ENCODE measurements at places on chromosomes 13 and 19.
A peak's percentile ranks its signal among the peaks of the same experiment; 100 is the strongest.

DNA sequence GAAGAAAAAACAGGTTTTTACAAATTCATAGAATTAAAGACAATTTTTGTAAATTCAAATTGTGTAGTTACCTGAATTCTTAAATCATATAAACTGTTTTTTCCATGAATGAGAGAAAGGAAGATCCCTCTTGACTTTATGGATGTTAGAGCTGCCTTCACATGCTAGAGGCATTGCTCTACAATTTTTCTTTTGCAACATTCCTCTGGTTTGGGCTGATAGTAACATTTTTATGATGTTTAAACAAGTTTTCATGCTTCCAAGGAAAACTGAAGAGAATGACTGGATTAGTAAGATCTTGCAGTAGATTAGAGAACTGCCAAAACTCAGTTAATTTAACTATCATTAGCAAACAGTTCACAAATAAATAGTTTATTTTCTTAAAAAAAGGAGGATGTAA, 250.6 kb downstream of the GPC6 start:
- no peak for DNase-seq

DNA sequence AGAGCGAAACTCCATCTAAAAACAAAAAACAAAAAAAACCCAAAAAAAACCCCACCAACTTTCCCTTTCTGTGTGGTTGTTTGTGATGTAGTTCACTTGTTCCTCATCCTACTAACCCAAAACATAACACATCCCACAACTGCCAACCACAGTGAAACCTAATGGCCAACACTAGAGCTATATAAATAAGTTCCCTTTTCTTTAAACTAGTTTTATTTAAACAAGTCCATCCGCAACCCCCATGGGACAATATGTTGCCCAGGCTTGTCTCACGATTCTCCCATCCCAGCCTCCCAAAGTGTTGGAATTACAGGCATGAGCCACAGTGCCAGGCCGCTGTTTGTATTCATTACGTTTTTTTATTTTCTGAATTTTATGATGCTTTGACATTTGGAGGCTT, 71.2 kb upstream of the ADGRE5 start:
- no peak for DNase-seq

GRCh38 chr13:49840266-49840665, 47.8 kb upstream of the KPNA3 start:
- no peak for DNase-seq

DNA sequence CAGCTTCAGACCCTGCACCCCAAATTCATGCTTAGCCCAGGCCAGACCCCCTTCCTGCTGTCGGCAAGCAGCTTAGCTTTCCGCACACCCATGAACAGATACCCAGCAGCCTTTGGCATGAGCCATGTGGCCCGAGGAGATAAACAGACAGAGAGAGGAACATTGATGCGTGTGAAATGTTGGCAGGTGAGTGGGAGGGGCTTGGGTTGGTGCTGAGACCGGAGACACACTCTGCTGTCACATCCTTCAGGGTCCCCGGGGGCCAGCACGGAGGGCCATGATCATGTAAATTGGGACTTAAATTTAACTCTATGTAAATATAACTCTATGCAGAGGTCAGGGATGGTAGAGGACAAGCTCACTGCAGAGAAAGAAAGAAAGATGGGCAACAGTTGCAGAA, 1.5 kb downstream of the CD22 start:
- DNase-seq, result no peak

DNA sequence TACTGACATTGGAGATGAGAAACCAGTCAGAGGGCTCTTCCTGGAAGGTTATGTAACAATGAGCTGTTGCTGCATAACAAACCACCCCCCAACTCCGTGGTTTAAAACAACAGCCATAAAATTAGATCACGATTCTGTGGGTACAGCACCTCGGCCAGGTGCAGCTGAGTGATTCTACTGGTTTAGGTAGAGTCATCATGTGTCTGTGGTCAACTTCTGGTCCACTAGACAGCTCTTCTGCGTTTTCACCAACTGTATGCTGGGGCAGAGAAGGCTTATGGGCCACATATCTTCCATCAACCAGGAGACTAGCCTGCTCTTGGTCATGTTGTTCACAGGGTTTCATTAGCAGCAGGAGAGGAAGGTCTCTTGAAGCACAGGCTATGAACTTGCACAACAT, 585.5 kb downstream of the KCTD12 start:
- no peak for DNase-seq

DNA sequence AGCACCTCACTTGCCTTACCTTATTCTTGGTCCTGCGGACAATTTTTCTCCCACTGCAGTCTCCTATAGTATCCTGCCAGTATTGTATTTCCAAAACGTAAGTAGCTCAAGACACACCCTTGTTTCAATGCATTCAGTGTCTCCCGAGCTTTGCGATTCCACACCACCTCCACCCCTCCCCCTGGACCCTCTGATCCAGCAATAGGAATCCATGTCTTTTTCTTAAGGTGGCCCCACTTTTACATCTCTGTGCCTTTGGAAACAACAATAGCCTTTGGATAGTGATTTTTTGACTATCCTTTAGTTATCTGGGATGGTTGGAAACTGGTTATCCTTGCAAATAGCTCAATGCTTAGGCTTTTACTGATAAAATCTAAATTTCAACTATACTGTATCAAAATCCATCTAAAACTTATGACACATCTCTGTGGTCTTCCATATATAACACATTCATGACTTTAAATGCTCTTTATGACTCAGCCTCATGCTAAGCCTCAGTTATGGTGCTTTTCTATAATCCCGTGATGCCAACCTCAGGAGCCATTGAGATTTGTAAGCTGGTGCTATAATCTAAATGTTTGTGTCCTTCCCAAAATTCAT, 27.1 kb downstream of the FAM216B start:
- no peak for DNase-seq

DNA sequence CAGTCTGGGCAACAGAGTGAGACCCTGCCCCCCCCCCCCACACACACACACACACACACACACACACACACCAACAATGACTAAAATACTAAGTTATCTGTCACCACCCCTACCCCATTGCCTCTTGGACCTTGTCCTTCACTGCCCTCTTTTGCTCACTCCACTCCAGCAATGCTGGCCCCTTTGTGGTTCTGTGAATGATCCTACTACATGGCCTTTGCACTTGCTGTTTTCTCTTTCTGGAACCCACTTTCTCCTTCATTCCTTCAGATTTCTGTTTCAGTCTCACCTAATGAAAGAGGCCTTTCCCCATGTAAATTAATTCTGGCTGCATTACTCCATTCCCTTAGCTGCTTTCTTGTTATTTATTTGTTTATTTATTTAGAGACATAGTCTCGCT, 2.5 kb upstream of the SAMD4B start:
- DNase-seq, result no peak

GRCh38 chr13:107266657-107267056, 698.7 kb upstream of the ARGLU1 start:
- DNase-seq, result peak; percentile 70

- DNase-seq, result no peak
Measured at GRCh38 chr19:31231237-31231636, 118.0 kb downstream of the TSHZ3 start.

- DNase-seq, result no peak
Measured at GRCh38 chr13:65913173-65913572, 1317.0 kb downstream of the PCDH9 start.

- peak; percentile 94 for DNase-seq
Measured at GRCh38 chr13:85799097-85799582, at the start of gene SLITRK6. Gene SLITRK6, minus strand, starts transcription at chr13:85799419. Its CDS starts 2,911 bp downstream, at chr13:85796508.

DNA sequence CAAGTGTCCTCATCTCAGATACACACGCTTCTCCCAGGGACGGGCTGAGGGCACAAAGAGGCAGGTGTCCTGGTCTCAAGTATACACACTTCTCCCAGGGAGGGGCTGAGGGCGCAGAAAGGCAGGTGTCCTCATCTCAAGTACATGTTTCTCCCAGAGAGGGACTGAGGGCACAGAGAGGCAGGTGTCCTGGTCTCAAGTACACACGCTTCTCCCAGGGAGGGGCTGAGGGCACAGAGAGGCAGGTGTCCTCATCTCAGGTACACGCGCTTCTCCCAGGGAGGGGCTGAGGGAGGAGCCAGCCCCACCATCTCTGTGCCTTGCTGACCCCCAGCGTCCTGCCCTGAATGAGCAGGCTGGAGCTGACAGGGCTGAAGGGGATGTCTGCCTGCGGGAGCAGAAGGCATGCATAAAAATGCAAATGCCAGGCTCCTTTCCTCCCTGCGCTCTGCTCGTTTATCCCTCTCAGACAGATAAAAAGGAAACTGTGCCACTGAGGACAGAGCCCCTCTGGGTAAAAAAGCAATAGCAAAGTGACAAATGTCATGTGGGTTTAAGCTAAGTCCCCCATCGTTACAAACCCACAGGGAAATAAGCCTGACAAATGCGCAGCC, 96.1 kb upstream of the UQCRFS1 start:
- DNase-seq, result peak; percentile 5

- peak; percentile 94 for DNase-seq
Measured at GRCh38 chr19:34676697-34677385, at the start of gene SCGB2B2. Gene SCGB2B2, minus strand, starts transcription at chr19:34677159. Its CDS starts 82,596 bp downstream, at chr19:34594563.

DNA sequence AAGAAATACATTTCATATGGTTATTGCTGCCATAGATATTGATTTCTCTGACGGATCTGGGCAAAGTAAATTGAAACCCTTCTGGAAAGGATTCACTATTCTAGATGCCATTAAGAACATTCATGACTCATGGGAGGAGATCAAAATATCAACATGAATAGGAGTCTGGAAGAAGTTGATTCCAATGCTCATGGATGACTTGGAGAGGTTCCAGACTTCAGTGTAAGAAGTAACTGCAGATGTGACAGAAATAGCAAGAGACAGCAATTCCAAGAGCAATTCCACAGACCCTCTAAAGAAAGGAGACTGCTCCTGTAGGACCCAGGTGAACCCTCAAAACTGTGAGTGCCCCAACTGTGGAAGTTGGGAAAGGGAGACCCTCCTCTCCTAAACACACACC, 30.9 kb upstream of the KCTD12 start:
- DNase-seq, result no peak

GRCh38 chr19:42528354-42529247, at the start of gene CEACAM1:
Gene CEACAM1, minus strand, starts transcription at chr19:42528481. Its CDS starts 107 bp downstream, at chr19:42528374.
- DNase-seq, result no peak

DNA sequence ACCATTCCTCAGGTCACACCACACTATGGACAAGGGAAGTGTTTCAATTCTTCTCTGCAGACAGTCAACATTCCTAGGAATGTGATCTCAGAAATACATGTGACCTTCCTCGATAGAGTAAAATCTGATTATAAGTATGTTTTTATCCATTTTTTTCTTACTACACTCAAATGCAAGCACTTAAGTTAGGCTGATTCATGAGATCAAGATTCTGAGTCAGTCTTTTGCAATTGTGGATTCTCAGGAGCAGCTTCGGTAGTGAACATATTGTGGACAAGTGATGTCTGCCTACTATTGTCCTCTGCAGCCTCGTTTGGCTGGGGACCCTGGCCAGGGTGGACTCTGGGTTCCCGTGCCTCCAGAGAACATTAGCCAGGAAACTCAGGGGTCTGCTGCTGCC, 3.2 kb downstream of the SERPINE3 start:
- no peak for DNase-seq

DNA sequence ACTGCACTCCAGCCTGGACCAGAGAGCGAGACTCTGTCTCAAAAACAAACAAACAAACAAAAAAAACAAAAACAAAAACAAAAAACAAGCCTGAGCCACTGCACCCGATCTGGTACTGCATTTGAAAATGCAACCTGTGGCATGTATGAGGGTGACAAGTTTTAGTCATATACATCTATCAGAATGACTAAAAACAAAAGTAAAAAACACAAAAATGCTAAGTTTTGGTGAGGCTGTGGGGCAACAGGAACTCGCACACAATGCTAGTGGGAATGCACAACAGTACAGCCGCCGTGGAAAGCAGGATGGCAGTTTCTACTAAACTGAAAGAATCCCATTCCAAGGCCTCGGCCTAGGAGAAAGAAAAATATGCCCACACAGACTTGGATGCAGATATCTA, 7.8 kb downstream of the EBPL start:
- no peak for DNase-seq

- peak; percentile 96 for DNase-seq
Measured at GRCh38 chr19:48445256-48445605, 552 bp upstream of the GRWD1 start.

- DNase-seq, result no peak
Measured at GRCh38 chr19:54851353-54851752, 1.1 kb downstream of the KIR3DL2 start.

GRCh38 chr13:40579535-40579934, 86.9 kb downstream of the FOXO1 start:
- DNase-seq, result no peak

DNA sequence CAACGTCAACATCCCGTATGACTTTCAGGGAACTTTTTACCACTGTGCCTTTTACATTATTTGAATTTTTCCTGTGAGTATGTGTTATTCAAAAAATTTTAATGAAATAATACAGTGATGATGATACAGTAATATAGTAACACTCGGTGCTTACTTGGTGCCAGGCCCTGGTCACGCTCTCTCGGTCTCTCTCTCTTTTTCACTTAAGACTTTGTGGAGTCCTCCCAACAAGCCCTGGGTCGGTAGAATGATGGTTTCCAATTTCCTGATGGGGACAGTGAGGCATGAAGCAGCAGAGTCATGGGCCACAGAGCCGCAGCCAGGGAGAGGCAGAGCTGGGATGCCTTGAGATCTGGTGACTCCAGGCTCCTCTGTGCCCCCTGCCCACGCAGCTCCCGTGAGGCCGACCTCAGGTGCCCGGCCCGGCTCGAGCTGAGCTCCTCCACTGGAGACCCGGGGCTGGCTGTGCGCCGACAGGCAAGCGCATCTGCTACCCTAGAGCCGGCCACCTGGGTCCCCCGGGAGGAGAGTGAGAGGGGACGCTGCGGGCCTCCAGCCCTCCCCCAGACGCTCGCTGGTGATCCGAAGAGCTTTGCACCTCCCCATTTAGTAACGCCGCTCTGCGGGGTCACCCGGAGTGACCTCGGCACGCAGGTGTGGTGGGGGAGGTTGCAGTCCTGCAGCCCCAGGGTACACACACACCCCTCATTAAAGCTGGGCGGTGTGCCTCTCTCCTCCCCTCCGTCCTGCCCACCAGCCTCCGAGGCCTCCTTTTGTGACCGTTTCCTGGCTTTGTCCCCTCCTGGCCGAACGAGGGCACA, 4.4 kb upstream of the SBK3 start:
- DNase-seq, result no peak

DNA sequence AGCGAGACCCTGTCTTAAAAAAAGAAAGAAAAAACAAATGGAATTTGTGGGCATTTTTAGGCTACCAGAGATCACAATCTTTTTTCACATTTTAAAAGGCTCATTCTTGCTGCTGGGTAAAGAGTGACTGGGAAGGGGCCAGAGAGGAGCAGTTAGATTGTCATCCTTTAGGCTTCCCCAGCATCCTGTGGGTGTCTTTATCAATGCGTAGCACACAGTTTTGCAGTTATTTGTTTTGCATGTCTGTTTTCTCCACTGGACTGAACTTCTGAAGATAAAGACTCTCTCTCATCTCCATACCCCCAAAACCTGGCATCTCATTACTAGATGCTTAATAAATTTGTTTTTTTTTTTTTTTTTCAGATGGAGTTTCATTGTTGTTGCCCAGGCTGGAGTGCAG, 2.1 kb upstream of the UTP14C start:
- DNase-seq, result no peak

- DNase-seq, result no peak
Measured at GRCh38 chr13:59946944-59947343, 216.8 kb downstream of the DIAPH3 start.

DNA sequence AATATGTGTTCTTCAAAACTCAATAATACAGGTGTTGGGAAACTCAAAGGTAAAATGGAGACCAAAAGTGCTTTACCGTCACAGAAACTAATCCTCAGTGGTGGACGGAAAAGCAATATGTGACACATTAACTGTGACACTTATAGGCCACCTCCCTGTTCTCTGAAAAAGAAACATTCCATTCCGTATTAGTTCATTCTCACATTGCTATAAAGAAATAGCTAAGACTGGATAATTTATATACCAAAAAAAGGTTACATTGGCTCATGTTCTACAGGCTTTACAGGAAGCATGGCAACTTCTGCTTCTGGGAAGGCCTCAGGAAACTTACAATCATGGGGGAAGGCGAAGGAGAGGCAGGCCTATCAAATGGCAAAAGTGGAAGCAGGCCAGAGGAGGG, 435.3 kb upstream of the HTR2A start:
- DNase-seq, result no peak

Data from NCI-H748 treated with DMSO at 0.1 percent for 48 hours (cell line).